Inflammatory macrophage treated with lipopolysaccharide for 4 hours (primary cell): ENCODE measurements at places on chromosomes 12 and 14.
A peak's percentile ranks its signal among the peaks of the same experiment; 100 is the strongest.

- peak; percentile 79 for DNase-seq
These were observed 15.5 kb downstream of the EMP1 start for GRCh38 chr12:13211859-13212664.

- no peak for DNase-seq
These were observed 60.9 kb upstream of the ZFP36L1 start for GRCh38 chr14:68853749-68854148.

GRCh38 chr12:121800694-121801594 lies 2.9 kb upstream of the SETD1B start:
- DNase-seq, result peak; percentile 75

GRCh38 chr14:66396164-66396563 lies 90.0 kb upstream of the CCDC196 start:
- no peak for DNase-seq

GRCh38 chr14:51498411-51499227 lies 153.1 kb upstream of the FRMD6 start:
- DNase-seq, result no peak

DNA sequence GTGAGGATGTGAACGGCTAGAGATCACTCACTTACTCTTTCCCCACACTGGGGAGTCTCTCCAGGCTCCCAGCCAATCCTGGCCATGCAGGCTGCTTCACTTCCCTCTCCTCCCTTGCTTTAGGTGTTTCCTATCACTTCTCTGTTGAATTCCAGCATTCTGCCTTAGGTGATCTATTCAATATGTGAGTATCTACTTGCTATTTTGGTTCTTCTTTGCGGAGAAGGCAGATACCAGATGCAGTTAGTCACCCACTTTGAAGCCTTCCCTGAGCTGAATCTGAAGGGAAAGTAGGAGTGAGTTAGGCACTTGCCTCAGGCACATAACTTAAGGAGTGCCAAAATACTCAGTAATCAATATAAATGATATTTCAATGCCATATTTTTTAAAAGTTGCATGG lies 36.0 kb upstream of the FAR2 start:
- no peak for DNase-seq

GRCh38 chr12:115661112-115661511 lies 616.4 kb downstream of the MED13L start:
- no peak for DNase-seq

DNA sequence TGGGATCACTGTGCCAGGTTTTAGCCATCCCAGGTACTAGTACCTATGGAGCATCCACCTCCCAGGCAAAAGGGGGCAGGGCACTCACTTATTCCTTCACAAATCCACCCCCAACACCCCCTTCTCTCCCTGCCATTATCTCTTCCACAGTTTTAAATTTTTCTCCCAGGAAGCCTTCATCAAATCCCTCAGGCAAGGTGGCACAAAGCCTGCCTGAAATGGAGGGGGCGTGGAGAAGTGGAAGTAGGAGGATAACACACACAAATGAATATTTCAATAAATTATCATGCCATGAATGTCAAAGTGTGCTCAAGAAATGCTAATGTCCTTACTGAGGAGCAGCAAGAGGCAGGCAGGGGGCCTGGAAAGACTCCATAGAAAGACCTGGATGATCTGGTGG lies 4.7 kb upstream of the CHST11 start:
- DNase-seq, result no peak

- DNase-seq, result no peak
These were observed at the start of gene SMCO2 for GRCh38 chr12:27446436-27446835. Gene SMCO2, plus strand, starts transcription at chr12:27446736. Its CDS starts 23,896 bp downstream, at chr12:27470632.
